ENCODE measurements at places on chromosomes 13 and 19.

DNA sequence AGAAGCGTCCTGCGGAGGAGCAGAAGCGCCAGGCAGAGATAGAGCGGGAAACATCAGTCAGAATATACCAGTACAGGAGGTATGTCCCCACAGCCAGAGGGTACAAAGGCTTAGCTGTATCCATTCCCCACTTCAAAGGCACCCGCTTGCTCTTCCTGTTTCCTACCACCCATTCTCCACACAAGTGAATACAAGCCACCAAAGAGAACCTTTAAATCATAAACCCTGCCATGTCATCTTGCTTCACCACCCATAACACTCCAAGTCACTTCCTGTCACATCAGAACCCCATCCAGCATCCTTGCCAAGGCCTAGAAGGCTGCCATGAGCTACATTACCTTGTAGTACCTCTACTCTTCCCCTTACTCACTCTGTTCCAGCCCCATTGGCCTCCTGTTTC, 205.8 kb downstream of the LMO7 start:
- no peak for DNase-seq

DNA sequence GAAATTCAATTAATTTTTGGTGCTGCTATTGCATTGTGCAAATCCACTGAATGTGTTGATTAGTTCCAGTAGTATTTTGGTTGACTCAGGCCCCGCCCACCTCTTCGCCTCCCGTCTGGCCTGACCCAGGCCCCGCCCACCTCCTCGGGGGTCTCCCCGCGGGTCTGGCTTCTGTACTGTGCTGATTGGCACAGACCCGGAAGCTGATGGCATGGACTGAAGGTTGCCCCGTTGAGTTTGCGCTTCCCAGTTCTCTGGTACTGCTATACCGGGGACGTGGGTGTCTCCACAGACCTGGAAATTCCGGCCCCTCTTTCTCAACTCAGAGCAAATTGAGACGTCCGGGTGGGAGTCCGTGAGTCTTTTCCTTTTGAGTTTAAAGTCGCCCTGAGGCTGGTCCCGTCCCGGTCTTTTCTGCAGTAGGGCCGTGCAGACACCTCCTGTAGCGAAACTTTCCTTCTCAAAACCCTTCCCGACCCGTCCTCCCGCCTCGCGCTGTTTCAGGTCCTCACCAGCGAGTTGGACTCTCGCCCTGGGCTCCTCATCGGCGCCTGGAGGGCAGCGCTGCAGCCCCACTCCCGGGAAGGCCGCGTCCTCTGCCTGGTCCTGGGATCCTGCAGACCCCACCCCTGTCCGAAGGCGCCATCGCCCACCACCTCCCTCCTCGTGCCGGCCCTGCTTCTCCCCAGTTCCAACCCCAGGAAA, 14.8 kb downstream of the ZNF701 start:
- DNase-seq, result no peak

DNA sequence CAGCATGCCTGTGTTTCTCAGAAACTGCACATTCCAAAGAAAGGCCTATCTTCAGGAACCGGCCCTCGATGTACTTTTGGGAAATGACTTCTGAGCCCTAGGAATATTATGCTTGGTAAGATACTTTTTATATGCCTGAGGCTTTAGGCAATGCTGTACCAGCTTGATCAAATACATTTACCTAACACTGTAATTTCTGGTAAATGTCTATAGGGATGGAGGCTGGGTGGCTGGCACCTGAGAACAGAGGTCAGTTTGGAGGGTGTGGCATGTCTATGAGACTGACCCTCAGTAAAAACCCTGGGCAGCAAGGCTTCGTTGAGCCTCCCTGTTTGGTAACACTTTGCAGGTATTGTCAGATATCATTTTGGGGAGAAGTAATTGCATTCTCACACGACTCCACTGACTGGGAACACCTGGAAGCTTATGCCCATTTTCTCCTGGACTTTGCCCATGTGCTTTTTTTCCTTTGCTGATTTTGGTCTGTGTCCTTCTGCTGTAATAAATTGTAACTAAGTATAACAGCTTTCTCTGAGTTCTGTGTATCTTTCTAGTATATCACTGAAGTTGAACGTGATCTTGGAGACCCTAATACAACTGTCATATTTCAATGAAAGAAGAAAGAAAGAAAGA, 1339.1 kb downstream of the OLFM4 start:
- DNase-seq, result no peak

DNA sequence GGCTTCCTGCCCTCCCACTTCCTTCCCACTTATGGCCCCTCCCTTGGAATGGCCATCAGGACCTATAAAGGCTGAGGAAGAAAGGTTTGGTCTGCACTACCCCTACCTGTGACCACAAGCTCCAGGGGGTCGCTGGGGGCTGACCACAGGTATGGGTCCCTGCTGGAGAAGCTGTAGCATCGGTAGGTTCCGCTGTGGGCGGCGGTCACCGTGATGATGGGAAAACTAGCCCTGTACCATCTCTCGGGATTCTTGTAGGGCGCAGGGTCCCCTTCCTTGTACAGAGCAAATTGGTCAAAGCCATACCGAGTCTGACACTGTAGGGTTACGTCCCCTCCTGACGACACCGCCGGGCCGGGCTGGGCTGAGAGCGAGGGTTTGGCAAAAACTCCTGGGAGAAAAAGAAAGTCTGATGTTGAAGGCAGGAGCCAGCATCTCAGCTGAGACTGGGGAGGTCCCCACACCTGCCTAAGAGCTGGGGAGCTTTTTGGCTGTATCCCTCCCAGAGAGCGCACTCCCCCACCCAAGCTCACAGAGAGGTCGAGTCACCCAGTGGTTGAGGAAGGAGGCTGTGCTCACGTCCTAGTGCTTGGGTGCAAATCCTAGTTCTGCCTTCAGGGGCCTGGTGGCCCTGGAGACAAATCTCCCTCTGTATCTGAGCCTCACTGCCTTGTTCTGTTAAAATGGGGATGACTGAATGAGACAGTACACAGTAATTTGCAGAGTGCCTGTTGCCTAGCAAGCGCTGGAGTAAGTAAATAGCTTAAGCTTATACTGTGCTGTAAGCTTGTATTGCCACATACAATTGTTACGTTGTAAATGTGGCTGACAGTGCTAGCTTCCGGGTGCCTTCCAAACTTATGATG, 10.4 kb downstream of the GP6 start:
- no peak for DNase-seq

GRCh38 chr19:41442473-41443355, at the start of gene ERICH4:
Gene ERICH4 (plus strand): TSS chr19:41443156. CDS start chr19:41443170, 14 bp downstream.
- DNase-seq, result no peak

GRCh38 chr13:34678154-34678553, 263.9 kb upstream of the NBEA start:
- DNase-seq, result no peak

DNA sequence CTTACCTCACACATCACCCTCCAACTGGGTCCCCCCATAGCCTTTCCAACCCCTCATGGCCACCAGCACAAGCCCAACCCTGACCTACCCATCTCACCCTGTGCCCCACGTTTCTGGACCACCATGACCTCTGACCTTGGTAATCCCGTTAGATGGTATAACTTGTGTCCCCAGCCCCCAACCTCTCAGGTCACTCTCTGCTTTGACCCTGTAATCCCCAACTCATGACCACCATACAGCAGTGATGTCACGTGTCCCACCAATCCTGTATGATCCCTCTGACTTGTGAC, 8.5 kb downstream of the KLC3 start:
- DNase-seq, result no peak

DNA sequence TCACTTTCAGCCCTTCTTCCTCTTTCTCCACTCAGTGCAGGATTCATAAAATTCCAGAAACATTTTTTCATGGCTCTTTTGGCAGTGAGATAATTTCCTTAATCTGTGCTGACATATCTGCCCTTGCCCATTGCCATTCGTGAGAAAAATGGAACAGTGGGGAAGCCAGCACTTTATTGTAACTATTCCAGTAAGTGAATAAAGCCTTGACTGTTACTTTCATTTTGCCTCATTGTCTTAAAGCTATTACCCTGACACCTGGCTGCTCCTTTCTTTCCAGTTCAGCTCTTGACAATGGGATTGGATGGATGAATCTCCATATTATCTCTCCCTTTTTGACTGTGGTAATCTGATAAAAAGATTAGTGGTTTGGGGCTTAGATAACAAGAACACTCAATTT, 1068.1 kb upstream of the PCDH20 start:
- no peak for DNase-seq

Measured in HFF-Myc (cell line).